GM12878 (cell line): ENCODE measurements at places on chromosomes 1 and 21.
A peak's percentile ranks its signal among the peaks of the same experiment; 100 is the strongest.

GRCh38 chr1:51551848-51552296 lies 32.8 kb upstream of the EPS15 start:
- no peak for DNase-seq

GRCh38 chr1:224196813-224197600 lies 14.0 kb downstream of the DEGS1 start:
- DNase-seq, result no peak

DNA sequence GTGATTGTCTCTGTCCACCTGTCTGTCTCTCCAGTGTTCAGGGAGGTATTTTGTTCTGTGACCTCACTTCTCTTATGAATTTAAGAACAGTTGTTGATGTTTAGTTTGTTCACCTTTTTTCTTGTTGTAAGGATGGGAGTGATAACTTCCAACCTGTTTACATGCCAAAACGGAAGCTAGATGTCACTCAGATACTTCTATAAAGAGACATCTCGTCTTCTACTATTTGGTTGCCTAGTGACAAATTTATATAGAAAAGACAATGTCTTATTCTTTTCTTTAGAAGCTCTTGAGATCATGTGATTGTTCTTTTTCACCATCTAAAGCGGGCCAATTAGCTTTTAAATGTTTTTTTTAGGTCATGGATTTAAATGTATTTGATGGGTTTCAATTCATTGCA lies 33.8 kb downstream of the PRSS38 start:
- DNase-seq, result no peak

GRCh38 chr1:234564035-234565029 lies 45.6 kb downstream of the IRF2BP2 start:
- DNase-seq, result no peak

- no peak for DNase-seq
These were observed 35.9 kb downstream of the USP24 start for GRCh38 chr1:55179177-55179835.

DNA sequence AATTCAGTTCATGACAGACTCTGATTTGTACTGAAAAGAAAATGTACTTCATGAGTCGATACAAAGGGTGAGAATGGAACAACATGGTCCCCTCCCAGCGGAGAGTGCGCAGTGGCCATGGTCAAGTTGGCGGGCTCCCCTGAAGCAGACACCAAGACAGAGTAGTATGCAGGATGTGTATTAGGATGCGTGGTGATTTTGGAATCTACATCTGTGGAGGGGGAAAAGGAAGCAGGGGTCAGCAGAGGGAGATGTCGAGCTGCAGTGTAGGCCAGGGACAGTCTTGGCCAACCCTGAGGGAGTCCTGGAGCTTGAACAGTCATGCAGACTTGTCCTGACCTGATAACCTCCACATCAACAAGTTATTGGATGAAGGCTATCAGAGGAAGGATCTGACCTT lies 481.0 kb downstream of the OMA1 start:
- DNase-seq, result no peak

DNA sequence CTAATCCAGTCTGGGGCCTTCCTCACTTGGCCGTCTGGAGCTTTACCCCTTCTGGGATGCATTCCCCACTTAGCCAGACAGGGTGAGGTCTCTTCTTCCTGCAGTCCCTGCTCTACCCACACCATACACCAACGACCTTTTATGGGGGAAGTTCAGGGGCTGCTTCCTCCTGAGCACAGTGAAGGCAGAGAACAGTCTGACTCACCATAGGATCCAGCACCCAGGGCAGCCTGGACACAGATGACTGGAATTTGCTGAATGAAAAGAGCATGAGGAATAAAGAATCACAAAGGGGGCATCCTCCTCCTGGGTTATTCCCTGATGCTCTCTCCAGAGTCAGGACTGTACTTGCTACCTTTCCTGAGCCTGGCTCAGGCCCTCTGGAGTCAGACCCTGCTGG lies 4.6 kb upstream of the FOXE3 start:
- no peak for DNase-seq

DNA sequence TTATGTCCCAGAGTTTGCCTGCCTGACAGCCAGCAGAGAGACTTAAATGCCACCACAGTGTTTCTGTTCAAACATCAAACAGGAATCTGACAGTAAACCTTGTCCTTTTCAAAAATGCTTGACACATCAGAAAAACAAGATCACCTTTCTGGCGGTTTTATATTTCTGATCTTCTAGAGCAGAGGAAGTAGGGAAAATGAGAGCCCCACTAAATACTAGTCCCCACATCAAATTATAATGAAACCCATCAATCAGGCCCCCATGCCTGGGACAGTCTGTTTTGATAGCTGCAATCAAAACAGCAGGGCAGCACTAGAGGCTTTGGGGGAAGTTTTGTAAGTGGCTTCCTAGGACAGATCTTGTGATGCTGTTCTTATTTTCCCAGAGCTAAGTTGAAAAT lies 129.3 kb downstream of the CNIH3 start:
- DNase-seq, result no peak

DNA sequence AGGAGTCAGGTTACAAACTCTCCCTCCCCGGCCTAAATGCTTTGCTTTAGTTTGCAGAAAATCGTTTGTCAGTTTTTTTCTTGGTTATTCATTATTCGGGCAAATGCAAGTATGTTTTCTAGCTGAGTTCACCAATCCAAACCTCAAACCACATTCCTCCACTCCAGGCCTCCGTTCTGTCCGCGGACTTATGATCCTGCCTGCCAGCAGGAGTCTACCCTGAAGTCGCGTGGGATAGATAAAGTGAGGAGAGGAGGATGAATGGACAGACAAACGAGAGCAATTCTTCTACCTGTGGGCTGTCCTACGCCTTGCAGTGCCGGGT lies 1.3 kb downstream of the ADAMTS1 start:
- DNase-seq, result no peak

DNA sequence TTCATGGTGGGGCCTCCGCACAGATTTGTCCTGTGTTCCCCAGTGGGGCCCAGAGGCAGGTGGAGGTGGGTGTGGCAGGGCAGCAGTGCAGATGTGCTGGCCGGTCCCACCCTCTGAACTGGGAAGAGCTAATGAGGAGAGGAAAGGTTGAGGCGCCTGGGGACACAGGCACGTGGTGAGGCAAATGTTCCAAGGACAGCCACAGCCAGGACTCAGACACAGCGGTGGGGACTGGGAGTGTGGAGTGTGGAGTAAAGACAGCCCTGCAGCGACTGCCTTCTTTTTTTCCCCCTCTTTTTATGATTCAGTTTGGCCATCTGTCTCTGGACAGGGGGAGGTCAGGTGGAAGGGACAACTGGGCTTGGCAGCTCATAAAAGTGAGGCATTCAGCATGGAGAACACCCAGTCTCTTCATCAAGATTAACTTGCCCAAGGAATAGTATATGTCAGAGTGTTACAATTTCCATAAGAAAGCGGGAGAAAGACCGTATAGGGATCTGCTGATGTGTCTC lies 104.2 kb upstream of the GCLM start:
- no peak for DNase-seq

DNA sequence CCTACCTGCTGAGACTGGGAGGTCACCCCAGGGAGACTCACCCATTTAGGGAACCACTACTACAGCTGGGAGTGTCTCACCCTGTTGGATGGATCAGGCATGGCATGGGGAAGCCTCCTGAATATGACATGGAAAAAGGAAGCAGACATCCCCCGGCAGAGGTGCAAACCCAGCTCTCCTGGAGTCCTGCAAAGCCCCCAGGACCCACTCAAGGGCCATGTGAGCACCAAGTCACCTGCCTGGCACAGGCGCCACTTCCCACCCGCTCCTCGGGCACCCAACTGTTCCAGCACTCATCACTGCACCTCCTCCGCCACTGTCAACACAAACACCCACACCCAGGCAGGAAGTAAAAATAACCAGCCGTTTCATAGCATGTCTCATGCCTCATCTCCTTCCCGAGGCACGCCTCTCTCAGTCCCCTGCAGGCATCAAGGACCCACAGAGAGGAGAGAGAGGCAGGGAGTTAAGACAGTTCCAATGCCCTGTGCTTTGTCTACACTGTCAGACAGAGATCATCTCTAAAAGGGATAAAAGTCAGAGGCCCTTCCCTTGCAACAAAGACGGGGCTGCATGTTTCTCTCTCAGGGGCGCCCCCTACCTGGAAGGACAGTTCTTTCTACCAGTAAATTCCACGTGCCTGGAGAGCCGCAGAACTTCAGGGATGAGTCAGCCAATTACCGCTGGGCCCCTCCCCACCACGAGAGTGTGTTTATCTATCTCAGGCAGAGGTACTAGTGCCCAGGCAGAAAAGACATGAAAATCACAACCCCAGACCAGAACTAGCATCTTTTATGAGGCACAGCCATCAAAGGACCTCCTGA lies 150.1 kb upstream of the SOD1 start:
- DNase-seq, result peak; percentile 41

DNA sequence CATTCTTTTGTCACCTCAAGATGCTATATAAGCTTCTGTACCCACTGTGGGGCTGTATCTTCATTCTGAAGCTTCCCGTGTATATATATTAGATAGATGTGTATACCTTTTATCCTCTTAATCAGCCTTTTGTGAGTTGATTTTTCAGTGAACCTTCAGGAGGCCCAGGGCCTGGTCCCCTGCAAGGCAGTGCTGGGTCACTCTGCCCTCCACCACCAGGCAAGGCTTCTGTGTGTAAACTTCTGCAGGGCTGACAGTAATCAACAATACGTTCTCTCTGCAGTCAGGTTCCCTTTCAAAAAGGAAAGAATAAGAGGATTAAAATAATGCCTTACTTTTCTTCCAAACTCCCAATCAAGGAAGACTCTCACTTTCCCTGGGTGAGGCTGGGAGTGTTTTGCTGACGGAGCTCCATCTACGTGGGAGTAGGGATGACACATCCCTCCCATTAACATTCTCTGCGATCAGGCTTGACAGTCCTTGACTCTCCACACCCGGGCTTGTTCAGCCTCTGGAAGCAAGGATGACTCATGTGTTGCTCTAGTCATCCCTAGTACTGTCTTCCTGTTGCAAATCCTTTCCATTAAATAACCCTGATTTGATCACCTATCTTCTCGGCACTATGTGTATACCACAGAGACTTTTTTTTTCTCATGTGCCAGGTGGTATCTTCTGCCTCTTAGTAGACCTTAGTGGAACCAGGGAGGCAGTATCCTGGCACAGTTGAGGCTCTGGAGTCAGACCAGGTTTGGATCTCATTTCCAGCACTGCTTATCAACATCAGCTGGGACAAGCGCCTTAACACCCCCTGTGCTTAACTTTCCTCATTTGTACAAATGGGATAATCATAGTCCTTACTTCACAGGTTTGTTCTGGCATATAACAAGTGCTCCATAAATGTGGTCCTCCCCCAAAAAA lies 70.3 kb upstream of the KCNK1 start:
- no peak for DNase-seq

- no peak for DNase-seq
These were observed at the start of gene IGFN1 for GRCh38 chr1:201190624-201191051. Gene IGFN1 (plus strand): TSS chr1:201190824. CDS start chr1:201193294, 2,470 bp downstream.

GRCh38 chr1:230983811-230984210 lies 4.9 kb downstream of the ARV1 start:
- no peak for DNase-seq

DNA sequence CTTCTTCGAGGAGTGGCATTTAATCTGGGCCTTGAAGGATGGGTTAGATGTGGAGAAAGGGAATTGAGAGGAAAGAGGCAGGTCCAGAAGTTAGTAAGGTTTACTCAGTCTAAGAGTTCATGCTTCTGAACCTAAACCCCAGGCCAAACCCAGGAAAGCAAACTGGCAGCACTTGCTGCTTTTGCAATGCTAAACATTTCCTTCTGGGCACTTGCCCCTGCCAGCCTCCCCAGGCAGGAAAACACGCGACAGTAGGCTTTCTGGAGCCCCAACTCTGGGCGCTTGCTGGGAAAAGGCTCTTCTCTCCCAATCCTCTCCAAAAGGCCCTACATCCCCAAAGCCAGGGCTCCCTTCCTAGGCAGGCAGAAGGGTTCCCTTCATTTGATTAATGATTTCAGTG lies 2.5 kb downstream of the OLFML2B start:
- DNase-seq, result no peak

DNA sequence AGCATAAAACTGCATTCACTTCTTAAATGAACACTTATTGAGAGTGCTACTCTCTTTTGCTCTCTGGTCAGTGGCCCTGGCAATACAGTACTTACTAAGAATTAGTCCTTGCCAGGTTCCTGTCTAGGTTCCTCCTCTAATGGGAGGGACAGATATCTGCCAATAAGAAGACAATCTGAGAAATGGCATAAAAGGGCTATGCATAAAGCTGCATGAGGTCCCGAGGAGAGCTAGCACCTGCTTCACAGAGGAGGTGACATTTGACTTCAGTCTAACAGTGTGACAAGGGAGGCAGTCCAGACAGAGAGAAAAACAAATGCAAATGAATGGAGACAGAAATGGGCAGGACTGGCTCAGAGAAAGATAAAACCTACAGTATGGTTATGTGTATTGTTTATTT lies 357.1 kb upstream of the SGIP1 start:
- DNase-seq, result no peak

- DNase-seq, result no peak
These were observed 7.5 kb upstream of the TTC22 start for GRCh38 chr1:54808443-54809207.

GRCh38 chr1:17187051-17187450 lies 17.9 kb upstream of the PADI1 start:
- no peak for DNase-seq

DNA sequence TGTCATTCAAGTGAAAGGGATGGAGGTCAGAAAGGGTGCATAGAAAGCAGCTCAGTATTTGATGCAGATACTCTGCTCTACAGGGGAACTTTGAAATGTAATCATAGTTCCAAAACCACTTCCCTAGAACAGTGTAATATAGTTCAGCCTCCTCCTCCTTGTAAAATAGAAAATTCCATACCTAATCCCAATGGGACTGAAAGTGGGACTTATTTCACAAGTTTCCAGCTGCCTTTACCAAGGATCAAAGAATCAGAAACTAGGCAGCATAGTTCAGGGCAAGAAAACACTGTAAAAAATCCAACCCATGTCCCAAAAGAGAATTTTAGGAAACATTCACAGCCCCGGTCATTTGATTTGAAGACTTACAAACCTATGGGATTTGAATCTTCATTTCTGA lies 8.1 kb upstream of the TMCO2 start:
- no peak for DNase-seq

DNA sequence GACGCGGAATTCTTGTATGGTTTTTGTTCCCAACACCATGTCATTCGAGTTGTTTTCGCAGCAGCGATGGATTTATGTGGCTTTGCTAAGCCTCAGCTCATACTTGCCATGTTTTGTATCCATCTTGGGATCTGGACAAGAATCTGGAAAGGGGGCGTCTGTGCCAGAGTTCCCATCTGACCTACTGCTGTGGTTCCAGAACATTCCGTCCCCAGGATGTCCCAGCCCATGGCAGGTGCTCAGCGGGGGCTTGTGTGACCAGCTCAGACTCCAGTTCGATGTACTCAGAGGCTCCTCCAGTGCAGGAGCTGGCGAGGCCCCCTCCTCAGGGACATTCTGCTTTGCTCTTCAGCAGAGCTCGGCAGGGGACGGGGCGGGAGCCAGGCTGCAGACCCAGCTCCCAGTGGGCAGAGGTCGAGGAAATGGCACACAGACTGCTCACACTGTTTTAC lies 24.0 kb upstream of the ADARB1 start:
- no peak for DNase-seq
